ELR (cell line): ENCODE measurements at places on chromosomes 1 and 21.

DNA sequence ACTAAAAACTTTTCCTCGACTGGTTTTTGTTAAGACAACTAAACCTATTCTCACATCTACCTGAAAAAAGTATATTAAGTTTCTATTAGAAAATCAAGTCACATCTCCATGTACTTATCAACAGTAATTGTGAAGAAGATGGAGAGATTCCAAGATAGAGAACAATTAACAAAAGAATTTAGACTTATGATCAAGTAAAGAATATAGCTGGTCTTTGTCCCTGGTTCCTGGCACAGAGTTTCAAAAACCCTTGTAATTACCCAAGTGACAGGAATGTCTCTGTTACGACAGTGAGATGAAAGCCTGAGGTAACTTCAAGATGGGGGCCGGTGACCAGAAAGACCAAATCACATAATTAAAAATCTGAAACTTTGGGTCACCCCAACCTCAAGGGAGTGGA, 91.6 kb downstream of the ASH1L start:
- no peak for DNase-seq

DNA sequence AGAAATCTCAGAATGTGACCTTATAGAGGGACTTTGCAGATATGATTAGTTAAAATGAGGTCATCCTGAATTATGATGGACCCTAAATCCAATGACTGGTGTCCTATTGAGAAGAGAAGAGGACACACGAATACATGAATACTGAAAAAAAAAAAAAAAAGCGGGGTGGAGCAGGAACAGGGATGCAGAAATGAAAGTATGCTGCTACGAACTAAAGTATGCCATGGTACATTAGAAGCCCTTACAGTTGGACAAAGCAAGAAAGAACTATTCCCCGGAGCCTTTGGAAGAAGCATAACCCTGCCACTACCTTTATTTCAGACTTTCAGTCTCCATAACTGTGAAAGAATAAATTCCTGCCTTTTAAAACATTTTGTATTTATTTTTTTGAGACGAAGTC, 557.9 kb upstream of the NCAM2 start:
- no peak for DNase-seq

GRCh38 chr1:186239171-186239570, 135.9 kb downstream of the TPR start:
- DNase-seq: no peak

- DNase-seq: no peak
Observed at GRCh38 chr1:90716243-90716551, 905 bp downstream of the BARHL2 start.

DNA sequence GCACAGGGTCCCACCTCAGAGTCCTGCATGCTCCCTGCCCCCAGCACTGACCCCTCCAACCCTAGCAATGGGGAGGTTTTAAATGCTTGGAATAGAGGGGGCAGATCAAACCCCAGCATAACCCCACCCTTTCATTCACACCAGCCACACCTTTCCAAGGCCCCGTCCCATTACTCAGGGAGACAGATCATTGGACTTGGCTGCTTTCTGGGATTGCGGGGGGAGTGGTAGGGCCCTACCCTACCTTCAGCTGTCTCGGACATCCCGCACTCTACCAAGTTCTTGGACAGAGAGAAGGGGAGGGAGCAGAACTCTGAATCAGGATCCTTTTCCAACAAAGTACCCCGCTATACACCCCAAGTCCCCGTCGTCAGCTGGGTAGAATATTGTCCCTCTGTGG, 983 bp downstream of the PADI2 start:
- DNase-seq: no peak

GRCh38 chr1:167904652-167905130, 9.2 kb downstream of the ADCY10 start:
- peak; percentile 90 for DNase-seq

DNA sequence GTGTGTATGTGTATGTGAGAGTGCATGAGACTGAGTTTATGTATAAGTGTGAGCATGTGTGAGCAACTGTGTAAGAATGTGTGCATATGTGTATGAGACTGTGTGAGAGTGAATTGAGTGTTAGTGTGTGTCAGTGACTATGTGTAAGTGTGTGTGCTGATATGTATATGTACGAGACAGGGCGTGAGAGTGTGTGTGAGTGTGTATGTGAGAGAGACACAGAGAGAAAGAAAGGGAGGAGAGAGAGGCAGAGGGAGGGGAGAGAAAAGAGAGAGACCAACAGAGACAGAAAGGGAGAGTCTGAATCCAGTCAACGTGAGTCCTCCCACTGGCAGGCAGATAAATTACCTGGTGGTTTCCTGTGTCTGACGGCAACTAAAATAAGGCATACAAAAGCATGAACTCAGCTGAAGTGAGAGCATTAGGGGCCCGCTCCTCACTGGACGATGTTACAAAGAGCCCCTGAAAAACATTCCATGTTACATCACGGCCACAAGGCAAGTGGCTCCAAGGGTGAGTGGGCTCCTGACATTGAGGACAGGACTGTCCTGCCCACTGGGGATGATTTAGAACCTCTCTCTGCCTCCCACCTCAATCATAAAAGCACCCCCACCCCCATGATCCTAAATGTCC, 66.6 kb upstream of the TIAM1 start:
- no peak for DNase-seq

- no peak for DNase-seq
Observed at GRCh38 chr1:77961392-77961791, 17.5 kb downstream of the FUBP1 start.
